ENCODE measurements at places on chromosomes 5 and 9.
A peak's percentile ranks its signal among the peaks of the same experiment; 100 is the strongest.

DNA sequence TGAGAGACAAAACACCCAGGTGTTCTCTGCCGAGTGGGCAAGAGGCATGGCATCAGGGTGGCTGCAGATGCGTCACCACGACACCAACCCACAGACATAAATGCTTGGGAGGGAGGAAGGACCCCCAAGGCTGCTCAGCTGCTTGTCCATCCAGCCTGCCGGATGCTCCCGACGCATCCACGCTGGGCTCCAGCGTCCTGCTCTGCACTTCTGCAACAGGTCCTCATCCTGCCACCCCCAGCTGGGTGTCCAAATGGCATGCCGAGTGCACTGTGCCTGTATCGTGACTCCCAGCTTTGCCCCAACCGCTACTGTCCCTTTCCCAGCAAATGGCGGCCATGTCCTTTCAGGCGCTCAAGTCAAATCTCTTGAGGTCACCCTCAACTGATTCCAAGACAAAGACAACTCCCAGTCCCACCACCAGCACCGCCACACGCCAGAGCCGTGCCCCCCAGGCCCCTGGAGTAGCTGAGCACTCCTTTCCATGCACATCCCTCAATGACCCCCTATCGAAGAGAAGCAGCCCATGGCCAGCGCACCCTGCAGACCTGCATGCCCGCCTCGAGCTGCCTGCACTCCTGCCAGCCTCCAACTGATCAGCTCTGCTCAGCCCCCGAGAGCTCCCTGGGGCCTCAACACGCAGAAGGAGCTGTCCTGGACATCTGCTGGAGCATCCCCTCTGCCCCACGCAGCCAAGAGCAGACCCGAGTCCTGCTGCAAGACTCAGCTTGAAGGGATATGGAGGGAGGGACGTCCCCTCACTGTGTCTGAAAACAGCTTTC is 116.7 kb downstream of the ROR2 start:
- peak; percentile 26 for DNase-seq

DNA sequence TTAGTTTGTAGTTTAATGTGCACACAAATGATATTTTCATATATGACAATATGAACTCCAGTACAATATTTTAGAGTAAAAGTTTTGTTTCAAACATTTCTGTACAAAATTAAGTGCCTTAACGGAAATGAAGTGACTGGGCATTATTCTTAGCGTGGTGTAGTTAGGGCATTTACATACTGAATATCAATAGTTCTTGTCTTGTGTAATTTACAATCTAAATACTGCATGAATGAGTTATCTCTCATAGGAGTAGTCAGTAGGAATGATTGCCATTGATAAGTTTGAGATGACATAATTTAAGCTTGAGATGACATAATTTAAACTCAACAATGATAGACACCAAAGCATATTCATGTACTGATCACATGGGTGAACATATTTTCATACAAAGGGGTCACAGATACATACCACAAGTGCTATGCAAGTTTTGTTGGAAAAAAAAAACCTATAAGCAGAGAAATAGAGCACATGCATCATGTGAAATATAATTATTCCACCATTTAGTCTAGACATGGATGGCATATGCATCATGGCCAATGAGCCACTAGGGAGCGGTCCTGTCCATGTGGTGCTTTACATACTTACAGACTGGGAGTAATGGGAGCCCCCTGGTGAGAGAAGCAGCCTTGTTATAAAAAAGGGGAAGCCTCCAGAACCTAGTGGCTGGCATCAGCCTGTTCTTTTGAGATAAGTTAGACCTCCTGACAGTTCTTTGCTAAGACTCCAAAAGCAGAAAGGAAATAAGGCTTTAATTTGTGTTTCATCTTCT is 1523.9 kb downstream of the MAT2B start:
- DNase-seq = no peak

DNA sequence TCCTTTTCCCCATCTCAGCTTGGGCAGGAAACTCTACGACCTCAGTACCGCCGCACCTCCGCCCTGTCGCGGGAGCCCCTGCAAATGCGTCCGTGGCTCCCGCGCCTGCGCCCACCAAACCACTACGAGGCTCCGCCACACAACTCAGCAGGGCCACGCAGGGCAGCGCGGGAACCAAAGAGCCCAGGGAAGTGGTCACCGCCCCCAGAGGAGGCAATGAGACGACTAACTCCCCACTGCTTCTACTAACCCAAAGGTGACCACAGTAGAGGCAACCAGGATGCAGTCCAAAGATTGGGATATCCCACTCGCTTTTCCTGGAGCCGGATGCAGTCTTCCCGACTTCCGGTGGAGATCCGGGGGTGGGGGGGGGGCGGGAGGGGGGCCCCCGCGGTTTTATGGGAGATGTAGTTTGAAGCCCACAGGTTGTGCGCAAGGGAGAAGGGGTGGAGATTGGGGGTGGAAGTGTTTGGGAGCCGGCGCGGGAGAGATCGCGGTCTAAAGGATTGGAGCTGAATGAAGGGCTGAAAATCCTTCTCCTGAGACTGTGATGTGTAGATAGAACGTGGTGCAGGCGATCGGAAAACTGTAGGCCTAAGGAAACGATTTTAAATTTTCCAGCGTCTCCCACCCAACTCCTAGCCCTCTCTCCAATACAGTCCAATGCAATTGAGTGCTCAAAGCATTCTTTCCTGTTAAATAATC is at the start of gene NUDT12:
TSS of gene NUDT12 (minus strand) at position 337 of the 705 bp plus-strand sequence. CDS start 2,541 bp downstream, outside the sequence.
- peak; percentile 66 for DNase-seq

GRCh38 chr9:126859111-126859510 is 1.3 kb upstream of the ZBTB34 start:
- DNase-seq = no peak

- DNase-seq = no peak
These were observed 2.0 kb upstream of the LHFPL2 start for GRCh38 chr5:78650531-78650930.

- no peak for DNase-seq
These were observed 343.6 kb downstream of the SPATA31D1 start for GRCh38 chr9:82332018-82332773.

GRCh38 chr5:74145951-74146350 is 494.6 kb downstream of the ENC1 start:
- no peak for DNase-seq

DNA sequence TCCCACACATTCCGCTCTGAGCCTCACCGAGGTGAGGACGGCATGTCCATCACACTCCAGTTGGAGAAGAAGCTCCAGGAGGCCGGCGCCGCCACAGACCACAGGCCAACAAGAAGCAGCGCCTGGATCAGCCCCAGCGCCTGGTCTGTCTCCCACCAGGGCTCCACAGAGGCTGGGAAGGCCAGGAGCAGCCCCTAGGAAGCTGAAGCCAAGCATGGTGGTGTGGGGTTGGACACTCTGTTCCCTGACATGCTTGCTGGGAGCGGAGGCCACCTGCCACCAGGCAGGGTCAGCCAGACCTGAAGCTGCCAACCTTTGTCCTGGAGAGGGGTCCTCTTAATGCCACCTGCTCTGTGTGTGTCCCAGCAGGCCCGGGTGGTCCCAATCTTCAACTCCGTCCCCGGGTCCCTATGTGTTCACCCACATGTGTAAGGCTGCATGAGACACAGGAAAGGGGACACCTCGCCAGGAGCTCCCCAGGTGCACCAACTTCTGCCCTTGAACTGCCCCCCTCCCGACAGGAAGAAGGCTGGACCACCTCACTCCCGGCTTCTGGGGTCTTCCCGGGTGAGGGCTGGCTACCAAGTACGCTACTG is 140.1 kb upstream of the PPP1R26 start:
- peak; percentile 9 for DNase-seq

DNA sequence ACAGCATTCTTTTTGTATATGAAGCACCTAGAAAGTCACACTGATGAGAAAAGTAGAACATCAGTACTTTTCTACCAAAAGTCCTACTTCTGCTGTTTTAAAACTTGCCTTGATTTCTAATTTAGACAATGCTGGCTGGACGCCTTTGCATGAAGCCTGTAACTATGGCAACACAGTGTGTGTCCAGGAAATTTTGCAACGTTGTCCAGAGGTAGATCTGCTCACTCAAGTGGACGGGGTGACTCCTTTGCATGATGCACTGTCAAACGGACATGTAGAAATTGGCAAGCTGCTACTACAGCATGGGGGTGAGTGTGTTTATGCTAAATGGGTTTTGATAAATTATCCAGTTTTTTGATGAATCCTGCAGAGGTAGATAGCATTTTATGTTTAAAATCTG is 73.5 kb downstream of the SLF1 start:
- DNase-seq = peak; percentile 48

DNA sequence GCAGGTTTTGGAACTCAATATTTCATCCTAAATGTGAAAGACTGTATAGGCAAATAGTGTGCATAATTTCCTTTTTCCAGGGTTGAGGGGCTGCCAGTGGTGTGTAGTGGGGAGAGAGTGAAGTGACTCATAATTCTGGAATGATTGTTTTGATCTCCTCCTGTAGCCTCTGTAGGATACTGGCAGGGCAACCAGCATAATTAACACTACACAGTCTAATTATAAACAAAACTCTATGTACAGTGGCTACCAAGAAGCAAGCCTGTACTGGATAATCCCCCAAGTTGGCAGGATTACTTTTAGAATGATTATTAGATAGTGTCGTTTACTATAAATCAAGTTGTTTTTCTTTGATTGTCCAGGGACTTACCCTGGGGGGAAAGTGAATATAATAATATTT is 32.2 kb downstream of the LNPEP start:
- no peak for DNase-seq

- DNase-seq = no peak
These were observed 282.0 kb downstream of the ISL1 start for GRCh38 chr5:51665251-51665593.
